ENCODE measurements at places on chromosomes 1 and 21.

GRCh38 chr1:51473331-51474115, 45.5 kb downstream of the EPS15 start:
- no peak for DNase-seq

GRCh38 chr1:217605390-217605789, 25.5 kb downstream of the GPATCH2 start:
- no peak for DNase-seq

DNA sequence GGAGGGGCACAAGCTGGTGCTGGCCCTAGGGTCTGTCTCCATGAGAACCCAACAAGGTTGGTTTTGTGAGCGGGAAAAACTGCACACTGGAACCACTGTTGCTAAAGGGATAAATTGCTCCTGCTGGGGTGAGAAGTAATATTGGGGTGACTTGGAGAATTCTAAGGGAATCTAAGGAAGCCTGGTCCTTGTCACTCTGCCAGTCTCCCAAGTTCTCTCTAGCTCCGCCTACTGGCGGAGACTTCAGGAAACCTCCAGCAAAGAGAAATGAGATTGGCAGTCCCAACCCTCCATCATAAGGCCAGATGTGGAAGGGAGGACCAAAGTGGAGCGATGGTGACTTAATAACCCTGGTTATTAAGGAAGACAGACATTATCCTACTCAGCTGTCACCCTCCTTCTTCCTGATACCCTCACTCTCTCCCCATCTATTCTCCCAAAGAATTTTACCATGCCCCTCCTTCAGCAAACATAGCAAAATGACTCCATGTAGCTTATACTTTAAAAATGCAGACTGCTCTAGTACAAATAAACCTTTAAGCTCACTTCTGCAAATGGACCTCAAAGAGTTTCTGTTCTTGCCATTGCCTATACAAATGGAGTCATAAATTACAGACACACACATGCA, 2.7 kb downstream of the LCE1F start:
- no peak for DNase-seq

- peak; percentile 75 for DNase-seq
Observed at GRCh38 chr1:52323731-52324130, 42.3 kb downstream of the CC2D1B start.
